HEK293T (cell line): ENCODE measurements at places on chromosomes 3 and 15.

GRCh38 chr3:13077431-13078162, 4.4 kb upstream of the IQSEC1 start:
- DNase-seq, result no peak

DNA sequence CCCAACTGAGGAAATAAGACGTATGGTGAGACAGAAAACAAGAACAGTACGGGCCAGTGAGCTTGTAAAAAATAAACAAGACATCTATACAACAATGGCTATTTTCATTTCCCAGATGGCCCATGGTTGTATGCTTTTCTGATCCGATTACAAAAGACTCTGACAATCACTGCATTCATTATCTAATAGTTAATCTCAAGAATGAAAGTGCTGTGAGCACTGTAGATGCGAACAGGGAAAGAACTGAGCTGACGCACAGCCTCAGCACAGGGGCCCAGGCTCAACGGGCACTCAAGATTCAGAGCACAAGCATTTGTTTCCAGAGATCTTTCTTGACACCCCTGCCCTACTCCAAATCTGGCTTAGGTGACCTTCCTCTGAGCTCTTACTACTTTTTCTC, 6.9 kb downstream of the MTMR10 start:
- no peak for DNase-seq

DNA sequence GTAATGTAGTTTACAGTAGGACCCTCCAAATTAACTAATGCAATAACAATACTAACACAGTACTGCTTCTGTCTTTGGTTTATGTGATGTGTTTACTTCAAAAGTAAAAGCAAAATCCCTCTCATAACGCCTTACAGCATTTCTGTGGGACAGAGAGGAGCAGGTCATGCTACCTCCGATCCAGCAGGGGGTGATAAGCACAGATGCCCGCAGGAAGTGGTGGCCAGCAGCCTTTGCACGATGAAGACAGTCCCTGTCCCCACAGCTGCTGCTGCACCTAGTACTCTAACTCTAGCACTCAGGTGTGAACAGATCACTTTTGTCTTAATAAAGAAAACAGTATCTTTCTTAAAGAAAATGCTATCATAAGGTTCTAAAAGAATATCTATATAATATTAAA, 38.3 kb downstream of the ANO10 start:
- DNase-seq, result no peak

DNA sequence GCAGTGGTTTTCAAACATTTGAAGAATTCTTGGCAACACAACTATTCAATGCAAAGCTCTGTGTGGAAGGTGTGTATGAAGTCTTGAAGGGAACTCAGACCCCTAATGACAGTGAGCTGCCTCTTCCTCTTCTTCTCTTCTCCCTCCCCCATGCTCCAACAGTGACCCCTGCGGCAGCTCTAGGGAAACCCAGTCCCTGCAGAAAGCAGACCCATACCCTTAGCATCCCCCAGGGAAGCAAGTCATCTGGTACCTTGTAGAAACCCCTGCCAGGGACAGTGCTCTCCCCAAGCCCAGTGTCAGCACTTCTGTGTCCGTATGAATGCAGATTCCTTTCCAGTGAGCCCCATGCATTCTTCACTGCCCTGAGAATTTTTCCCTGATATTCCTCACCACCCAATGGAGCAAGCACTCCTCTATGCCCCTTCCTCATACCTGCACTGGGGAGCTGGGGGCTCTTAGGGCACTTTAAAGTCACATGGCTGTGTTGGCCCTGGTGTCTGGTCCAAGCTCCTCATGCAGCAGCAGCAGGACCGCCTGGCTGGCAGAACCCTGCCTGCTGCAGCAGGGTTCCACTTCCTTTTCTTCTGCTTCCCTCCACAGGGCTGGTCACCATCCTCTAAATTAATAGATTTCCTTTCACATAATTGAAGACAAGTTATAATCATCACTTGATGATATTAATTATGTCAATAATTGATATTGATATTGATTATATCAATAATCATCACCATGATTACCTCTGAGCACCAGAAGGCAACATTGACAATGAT, 442.5 kb downstream of the EPHB1 start:
- no peak for DNase-seq

- DNase-seq, result no peak
Observed at GRCh38 chr3:183455089-183455488, 26.7 kb upstream of the MCF2L2 start.
